ENCODE measurements at places on chromosomes 2 and 18.

DNA sequence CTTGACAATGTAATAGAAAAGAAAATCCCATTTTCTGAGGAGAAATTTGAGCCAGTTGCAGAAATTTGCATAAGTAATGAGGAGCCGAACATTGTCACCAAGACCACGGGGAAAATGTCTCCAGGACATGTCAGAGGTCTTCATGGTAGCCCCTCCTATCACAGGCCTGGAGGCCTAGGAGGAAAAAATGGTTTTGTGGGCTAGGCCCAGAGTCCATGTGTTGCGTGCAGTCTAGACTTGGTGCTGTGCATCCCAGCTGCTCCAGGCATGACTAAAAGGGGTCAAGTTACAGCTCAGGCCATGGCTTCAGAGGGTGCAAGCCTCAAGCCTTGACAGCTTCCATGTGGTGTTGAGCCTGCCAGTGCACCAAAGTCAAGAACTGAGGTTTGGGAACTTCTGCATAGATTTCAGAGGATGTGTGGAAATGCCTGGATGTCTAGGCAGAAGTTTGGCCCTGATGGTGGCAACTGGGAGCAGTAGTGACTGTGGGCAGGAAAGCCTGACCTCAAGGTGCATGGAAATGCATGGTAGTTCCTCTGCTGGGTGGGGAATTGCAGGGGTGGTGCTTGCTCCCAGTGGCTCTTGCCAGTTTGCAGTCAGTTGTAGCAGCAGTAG is 41.9 kb upstream of the CCDC195 start:
- DNase-seq: no peak

- DNase-seq: no peak
Observed at GRCh38 chr18:56115071-56116015, 523.0 kb downstream of the TXNL1 start.

- DNase-seq: no peak
Observed at GRCh38 chr2:21175895-21176646, 52.3 kb downstream of the TDRD15 start.

DNA sequence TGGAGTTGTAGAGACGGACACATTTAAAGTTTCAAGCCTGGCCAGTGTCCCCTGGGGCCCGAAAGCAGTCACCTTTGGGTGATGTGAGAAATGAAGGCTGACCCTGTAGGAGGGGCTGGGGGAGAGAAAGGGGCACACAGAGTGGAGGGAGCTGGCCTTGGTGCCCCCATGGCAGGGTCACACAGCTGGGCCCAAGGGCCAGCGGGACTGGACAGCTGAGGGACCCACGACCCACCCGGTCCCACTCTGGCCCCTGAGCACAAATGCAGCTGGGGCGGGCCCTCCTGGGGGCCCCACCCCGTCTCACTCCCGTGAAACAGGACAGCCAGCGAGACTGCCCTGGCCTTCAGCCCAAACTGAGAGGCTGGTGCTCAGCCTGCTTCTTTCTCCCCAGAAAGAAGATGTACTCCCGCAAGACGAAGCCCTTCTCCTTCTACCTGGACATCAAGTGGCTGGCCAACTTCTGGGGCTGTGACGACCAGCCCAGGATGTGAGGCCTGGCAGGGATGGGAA is 6.1 kb downstream of the AGXT start:
- DNase-seq: no peak

GRCh38 chr18:59577386-59577655 is 119.9 kb downstream of the CCBE1 start:
- DNase-seq: no peak

GRCh38 chr2:231117922-231118613 is 6.8 kb downstream of the HTR2B start:
- DNase-seq: no peak

DNA sequence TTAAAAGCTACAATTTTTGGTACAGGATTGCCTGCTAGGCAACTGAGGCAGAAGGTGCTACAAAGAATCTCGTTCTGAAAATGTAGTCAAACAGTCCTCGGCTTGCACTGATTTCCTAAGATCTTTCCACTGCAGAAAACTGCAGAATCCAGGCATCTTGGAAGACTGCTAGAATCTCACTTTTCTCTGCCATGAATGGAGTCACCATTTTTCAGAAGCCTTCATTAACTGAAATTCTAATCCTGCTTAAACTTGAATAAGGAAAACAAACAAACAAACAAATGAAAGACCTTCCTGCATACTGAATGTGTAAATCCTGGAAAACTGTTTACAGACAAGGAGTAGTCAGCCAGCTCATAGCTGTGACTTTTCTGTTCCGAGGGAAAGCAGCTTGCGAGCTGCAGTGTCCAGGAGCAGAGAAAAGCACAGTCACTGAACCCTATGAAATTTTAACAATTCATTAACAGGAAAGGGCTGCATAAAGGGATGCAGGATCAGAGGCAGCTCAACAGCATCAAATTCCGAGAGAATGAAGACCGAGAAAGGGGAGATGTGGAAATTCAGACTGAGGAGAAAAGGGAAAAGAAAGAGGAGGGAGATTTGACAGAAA is 210.5 kb upstream of the PIK3C3 start:
- DNase-seq: no peak

GRCh38 chr2:48312126-48312525 is 217.8 kb upstream of the STON1 start:
- no peak for DNase-seq

- no peak for DNase-seq
Observed at GRCh38 chr2:124147552-124147951, 122.5 kb downstream of the CNTNAP5 start.

- DNase-seq: no peak
Observed at GRCh38 chr18:48477348-48477747, 61.5 kb upstream of the CTIF start.

DNA sequence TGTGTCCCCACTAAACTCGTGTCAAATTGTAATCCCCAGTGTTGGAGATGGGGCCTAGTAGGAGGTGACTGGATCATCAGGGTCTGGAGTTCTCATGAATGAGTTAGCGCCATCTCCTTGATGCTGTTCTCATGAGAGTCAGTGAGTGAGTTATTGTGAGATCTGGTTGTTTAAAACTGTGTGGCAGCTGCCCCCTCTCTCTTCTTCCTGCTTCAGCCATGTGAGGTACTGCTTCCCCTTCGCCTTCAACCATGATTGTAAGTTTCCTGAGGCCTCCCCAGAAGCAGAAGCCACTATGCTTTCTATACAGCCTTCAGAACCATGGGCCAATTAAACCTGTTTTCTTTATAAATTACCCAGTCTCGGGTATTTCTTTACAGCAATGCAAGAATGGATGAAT is 50.4 kb downstream of the AP1S3 start:
- DNase-seq: no peak

GRCh38 chr18:76246590-76246989 is 248.5 kb downstream of the ZNF516 start:
- no peak for DNase-seq

GRCh38 chr18:10234912-10235660 is 219.3 kb upstream of the APCDD1 start:
- DNase-seq: no peak

- no peak for DNase-seq
Observed at GRCh38 chr2:10359246-10359645, 56.5 kb downstream of the HPCAL1 start.

DNA sequence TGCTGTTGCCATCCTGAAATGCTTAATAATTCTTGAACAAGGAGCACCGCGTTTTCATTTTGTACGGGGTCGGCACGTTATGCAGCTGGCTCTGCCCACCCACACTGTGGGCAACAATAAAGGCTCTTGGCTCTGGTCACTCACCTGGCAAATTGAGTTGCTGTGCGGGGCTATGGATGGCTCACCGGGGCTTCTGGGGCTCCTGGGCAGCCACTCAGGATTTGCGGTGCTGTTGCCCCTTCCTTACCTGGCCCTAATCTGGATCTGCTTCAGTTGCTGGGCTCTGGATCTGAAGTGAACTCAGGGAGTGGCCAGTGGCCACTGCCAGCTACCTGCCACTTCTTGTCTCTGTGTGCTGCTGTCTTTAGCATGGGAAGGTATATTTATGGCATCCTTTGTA is 22.7 kb downstream of the RHOB start:
- no peak for DNase-seq

- no peak for DNase-seq
Observed at GRCh38 chr2:239910851-239911640, 114.1 kb downstream of the NDUFA10 start.

DNA sequence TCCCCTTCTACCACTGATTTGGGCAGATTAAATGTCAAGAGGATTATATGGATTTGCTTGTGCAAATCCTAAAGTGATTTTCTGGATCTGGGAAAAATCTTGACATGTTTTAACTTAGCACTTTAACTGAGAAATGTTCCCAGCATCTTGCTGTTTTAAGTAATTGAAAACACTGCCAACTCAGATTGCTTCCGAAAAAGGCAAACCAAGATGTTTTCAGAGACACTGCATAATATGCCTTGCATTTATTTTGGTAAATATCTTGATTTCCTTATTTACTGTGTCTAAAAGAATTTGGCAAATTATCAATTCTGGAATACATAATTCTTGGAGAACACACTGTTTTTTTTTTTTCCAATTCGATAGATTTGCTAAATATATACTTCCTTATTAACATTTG is 385.0 kb upstream of the FAM98A start:
- no peak for DNase-seq

DNA sequence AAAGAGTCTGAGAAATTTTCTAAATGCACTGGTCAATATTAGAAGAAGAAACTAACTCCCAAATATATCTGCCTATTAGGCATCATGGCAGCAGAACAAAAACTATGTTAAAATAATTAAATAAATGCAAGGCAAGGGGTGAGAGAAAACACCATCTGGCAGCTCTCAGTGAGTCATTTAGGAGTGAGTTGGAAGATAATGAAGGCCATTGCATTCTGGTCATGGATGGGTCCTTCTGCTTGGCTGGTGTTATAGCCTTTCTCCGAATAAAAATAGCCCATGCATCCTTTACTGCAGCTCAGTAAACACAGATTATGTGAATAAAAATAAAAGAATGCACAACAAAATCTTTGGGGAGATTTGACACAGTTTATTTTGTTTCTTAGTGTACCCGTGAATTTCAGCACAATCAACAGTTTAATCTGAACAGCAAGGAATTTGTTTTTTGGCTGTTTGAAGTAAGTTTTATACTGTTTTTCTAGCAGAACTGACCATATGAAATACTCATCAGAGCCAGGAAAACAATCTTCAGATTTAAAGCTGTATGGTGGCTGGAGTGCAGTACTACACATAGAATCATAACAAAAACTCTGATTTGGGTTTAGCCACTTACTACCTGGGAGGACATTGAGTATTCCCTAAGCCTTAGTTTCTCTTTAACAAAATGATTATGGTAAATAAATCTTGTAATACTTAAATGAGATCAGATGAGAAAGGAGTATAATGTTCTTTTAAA is 225.1 kb upstream of the ITGA4 start:
- no peak for DNase-seq

GRCh38 chr18:911486-911885 is 6.8 kb downstream of the ADCYAP1 start:
- no peak for DNase-seq

DNA sequence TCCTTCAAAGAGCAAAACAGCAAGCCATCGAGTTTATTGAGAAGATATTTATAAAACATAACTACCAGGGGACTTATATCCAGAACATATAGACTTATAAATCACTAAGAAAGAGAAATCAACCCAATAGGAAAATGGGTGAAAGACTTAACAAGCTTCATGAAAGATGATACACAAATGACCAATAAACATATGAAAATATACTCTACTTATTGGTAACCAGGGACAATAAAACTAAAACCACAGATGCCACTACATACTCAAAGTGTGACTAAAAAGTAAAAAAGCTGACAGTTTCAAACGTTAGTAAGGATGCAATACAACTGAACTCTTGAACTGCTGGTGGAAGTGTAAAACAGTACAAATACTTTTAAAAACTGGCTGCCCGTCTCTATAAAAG is 154.3 kb downstream of the TMEM163 start:
- DNase-seq: no peak

DNA sequence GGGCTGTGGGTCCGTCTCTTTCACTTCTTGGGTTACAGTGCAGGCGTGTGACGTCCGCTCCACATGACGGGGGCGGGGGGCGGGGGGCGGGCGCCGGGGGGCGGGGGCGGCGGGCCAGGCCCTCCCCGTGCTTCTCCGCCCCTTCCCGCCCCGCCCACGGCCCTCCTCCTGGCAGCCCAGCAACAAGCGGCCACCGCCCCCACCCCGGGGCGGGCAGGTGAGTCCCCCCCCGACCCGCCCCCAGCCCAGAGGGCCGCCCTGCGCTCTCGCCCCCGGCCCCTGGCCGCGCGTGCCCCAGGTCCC is 3.6 kb downstream of the ZNF516 start:
- no peak for DNase-seq

- no peak for DNase-seq
Observed at GRCh38 chr2:149021761-149022160, 16.7 kb upstream of the LYPD6B start.

GRCh38 chr2:65537651-65538385 is 105.4 kb upstream of the SPRED2 start:
- no peak for DNase-seq

- no peak for DNase-seq
Observed at GRCh38 chr2:212842544-212843185, 304.1 kb upstream of the ERBB4 start.

- DNase-seq: no peak
Observed at GRCh38 chr2:234179031-234179363, 128.5 kb downstream of the SPP2 start.

DNA sequence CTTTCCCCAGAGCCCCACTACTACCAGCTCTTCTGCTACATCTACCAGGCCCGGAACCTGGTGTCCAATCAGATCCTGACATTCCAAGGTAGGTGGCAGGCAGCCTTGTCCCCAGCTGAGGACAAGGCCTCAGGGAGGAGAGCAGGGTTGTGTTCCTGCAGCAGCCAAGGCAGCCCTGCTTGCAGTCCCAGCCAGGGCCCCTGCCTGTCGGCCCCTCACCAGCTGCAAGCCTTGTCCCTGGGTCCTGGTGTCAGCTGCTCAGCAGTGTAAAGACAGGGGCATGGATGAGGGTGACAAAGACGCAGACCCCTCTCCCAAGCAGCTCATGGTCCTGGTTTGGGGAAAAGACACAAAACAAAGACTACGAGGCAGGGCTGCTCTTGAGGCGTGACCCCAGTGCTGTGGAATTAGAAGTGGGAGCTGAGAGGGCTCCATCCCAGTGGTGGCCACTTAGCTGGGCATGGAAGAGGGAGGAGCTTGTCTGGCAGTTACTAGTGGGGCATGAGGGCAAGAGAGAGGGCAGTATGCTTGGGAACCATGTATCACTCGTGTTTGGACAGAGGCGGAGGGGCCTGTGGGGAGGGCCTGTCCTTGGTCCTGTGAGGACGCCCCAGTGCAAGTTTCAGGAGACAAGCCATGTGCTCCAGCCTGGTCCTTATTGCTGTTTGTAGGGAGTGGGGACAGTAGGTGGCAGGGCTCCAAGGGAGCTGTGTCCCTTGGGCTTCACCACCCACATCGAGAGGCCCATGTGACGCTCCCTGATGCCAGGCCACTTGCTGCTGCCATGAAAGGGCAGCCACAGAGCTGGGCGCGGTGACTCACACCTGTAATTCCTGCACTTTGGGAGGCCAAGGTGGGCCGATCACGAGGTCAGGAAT is 47.5 kb downstream of the LMAN2L start:
- no peak for DNase-seq

GRCh38 chr2:162677476-162677875 is 161.1 kb downstream of the KCNH7 start:
- no peak for DNase-seq

GRCh38 chr2:10158681-10159080 is 36.1 kb downstream of the RRM2 start:
- DNase-seq: no peak
